Frontal cortex (tissue), 4 donors: ENCODE measurements at places on chromosomes 16 and 17. TPM values are rescaled to one million over a fixed set of nuclear protein-coding genes. Genes with fewer than 3 reads are reported as not detected.

DNA sequence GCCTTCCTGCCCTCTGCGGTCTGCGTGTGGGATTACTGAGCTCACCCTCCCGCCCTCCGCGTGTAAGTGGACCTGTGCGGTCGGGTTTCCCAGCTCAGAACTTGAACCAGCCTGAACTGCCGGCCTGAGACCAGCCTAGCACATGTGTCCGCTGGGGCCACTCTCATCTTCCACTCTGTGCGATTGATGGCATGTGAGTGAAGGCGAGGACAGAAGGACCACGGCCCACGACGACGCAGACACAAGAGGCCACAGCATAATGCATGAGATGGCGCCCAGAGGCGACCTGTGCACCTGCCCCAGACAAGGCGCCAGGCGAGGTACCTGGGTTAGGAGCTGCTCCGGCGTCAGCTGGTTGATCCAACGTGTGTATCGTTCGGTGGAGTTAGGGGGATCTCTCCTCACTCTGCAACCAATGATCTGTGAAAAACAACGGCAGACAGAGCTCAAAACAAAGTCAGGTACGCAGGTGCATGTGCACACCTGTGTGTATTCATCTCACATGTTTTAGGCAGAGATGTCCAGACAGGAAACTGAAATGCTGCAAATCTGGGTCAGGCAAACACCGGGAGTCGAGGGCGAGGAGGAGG lies 74.5 kb upstream of the METRNL start:
- no peak for DNase-seq

DNA sequence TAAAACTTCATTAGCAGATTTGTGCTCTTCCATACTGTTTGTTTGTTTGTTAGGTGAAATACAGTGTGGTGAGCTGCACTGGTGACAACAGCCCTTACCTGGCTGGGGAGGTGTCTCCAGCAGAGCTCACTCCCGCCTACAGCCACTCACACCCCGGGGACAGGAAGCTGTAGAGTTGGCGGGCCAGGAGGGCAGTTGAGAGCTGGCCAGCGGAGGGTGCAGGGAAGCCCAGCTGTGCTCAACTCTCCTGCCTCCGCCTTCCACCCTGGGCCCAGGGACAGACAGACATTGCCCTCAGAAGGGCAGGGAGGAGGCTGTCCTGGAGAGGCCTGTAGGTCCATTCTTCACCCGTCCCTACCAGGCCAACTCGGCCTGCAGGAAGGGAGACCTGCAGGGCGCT lies 48.6 kb upstream of the PVALEF start:
- no peak for DNase-seq

GRCh38 chr17:50037321-50038107 lies 18.4 kb upstream of the ITGA3 start:
- no peak for DNase-seq

DNA sequence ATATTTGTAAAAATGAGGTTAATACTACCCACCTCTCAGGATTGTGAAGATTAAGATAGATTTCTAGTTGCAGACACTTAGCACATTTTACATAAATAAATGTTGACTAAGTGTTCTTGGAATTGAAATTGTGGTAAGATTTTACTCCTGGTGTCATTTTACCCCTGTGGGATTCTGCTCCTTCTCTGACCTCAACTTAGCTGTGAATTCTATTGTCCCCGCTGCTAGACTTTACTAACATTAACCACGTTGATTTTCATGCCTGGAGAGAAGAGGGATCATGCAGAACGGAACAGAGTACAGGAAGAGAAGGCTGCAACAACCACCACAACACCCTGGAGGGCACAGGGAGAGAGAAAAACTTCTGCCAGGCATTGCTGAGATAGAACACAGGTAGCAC lies 2.1 kb upstream of the TOM1L1 start:
- DNase-seq: no peak

TPSG1 gene
- total RNA-seq: not detected

MT1G gene
- not detected for total RNA-seq

EVPL gene
- total RNA-seq: not detected

DNA sequence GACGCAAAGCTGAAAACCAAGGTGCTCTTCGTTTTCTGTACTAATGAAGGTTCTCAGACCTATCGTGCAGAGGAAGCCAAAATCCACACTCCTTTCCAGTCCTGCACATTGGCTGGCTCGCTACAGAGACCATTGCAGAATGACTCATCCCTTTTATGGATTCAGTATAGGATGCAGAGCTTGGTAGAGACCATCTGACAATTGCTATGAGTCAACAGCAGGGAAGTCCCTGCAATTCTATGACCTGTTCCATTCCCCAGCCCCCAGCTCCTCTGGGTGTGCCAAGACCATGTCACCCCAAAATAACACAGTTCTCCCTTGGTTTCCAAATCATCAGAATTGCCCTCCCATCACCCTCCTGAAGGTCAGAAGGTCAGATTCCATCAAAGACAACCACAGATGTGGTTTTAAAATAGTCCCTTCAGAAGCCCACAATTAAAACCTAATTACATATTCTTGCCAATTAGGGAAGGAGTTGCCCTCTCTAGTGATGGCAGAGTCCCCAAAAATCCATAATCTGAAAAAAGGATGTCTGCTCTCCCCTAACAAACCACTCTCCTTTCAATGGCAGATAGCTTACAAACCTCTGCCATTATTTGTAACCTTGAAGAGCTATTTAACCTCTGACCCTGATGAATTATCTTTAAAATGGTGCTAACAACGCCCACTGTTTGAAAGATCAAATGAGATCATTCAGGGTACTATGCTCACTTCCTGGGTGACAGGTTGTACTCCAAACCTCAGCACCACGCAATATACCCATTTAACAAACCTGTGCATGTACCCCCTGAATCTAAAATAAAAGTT lies 108.2 kb upstream of the RBBP6 start:
- DNase-seq: no peak

SLC35G3 gene
- total RNA-seq: not detected

CCDC57 gene
- total RNA-seq: 17.1 TPM

DNA sequence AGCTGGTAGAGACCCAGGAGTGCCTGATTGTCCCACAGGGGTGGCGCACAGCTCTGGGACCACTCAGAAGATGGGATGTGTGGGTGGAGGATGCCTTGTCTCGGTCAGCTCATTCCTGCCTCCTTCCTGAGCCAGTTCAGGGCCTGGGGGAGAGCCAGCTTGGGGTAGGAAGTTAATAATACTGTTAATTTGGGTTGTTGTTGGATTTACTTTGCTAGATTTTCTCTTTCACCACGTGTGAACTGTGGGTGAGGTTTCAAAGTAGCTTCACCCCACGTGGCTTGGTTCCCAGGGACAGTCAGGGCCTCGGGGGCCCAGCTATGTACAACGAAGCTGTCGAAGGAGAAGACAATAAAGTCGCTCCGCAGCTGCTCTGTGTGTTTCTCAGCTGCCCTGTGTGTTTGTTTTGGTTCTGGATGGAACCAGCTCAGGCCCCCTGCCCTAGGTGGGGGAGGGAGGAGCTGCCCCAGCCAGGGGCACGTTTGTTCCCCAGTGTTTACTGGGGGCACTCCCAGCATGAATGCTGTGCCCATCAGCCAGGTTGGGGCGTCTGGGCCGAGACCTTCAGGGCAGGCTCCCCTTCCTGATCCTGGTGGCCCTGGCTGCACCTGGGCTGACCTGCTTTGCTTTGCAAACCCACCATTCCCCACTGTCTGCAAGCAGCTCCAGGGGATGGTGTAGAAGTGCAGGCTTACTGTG lies 2.3 kb downstream of the NUDT16L1 start:
- DNase-seq: peak; percentile 23

CCL8 gene
- not detected for total RNA-seq

ENPP7 gene
- not detected for total RNA-seq

EVI2B gene
- total RNA-seq: not detected

- no peak for DNase-seq
These were observed 494.4 kb downstream of the GRIN2A start for GRCh38 chr16:9687737-9688319.

ZSCAN10 gene
- not detected for total RNA-seq
